Right lung (tissue), 10 donors: ENCODE measurements at places on chromosomes 6 and 20. TPM values are rescaled to one million over a fixed set of nuclear protein-coding genes. Genes with fewer than 3 reads are reported as not detected.
A peak's percentile ranks its signal among the peaks of the same experiment; 100 is the strongest.

The PSMB1 gene
- polyA plus RNA-seq: 175 TPM

The TMC2 gene
- 0.17 TPM for polyA plus RNA-seq

The TNFRSF21 gene
- polyA plus RNA-seq: 13.3 TPM

The EYS gene
- 0.72 TPM for polyA plus RNA-seq

The TSPO2 gene
- 0.77 TPM for polyA plus RNA-seq

The NR2E1 gene
- 0.07 TPM for polyA plus RNA-seq

The RIMS1 gene
- polyA plus RNA-seq: 0.59 TPM

The SDCBP2 gene
- polyA plus RNA-seq: 3.2 TPM

The SLPI gene
- 4.4 TPM for polyA plus RNA-seq

The EDN3 gene
- 28.8 TPM for polyA plus RNA-seq

GRCh38 chr6:168089186-168090063 lies 10.4 kb upstream of the FRMD1 start:
- no peak for DNase-seq

GRCh38 chr6:137659871-137660270 lies 165.7 kb upstream of the OLIG3 start:
- DNase-seq: no peak

- DNase-seq: no peak
Measured at GRCh38 chr20:24535941-24536730, 66.7 kb downstream of the SYNDIG1 start.

DNA sequence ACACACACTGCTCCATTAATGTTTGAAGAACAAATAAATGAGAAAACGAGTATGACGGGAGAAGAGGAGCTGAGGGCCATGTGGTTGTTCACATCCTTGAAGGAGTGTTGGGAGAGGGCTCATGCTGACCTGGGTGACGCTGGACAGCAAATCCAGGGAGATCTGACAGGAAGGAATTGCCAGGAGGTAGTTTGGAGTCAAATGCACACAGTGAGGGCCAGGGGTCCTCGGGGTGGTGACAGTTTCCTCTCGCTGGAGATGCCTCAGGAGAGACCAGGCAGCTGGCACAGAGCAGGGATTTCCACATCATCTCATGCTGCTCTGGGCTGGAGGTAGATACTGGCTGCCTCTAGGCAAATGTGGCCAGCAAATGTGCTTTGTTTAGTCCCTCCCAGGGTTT lies 2.0 kb upstream of the TMEM181 start:
- no peak for DNase-seq

DNA sequence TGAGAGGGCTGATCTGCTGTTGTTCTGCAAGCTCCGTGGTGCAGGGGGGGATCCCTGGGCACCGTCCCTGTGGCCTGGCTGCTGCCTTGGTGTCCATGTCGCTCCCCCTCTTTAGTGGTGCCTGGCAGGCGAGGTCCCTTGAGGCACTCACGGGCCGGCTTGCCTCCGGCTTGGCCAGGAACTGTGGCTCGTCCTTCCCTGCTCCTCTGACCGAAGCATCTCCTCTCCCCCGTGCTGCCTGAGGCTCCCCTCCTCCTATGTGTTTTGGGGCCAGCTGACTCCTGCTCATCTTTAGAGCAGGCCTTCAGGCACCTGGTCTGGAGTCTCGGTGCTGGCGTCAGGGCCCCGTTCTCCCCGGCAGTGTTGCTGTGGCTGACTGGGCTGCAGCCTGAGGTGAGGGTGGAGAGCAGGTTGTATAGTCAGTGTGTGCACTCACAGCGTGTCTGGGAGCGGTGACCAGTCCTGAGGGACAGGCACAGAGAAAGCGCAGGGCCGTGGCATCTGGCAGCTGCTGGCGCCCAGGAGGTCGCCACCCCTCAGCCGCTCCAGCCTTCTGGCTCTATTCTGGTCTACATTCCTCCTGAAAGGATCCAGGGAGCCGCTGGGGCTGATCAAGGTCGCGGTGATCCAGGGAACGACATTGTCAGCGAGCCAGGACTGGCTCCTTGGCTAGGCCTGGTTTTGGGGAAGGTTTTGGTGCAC lies 43.7 kb downstream of the PYGB start:
- no peak for DNase-seq

GRCh38 chr20:21225215-21225947 lies 77.8 kb upstream of the XRN2 start:
- no peak for DNase-seq

- DNase-seq: no peak
Measured at GRCh38 chr20:62778058-62778457, 18.2 kb upstream of the MRGBP start.

- DNase-seq: no peak
Measured at GRCh38 chr6:36769676-36770499, 69.4 kb downstream of the CPNE5 start.

DNA sequence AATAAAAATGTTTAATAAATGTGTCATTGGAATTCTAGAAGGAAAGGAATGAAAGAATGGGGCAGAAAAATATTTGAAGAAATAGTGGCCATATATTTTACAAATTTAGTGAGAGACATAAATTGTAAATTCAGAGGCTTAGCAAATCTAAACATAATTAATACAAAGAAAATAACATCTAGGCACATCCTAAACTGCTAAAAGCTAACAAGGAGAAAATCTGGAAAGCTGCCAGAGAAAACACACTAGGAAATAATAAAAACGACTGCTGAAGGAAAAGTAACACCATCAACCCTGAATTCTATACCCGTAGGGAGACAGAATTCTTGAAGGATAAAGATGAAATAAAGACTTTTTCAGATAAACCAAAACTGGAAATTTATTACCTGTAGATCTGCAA lies 23.8 kb downstream of the CYB5R4 start:
- DNase-seq: no peak

DNA sequence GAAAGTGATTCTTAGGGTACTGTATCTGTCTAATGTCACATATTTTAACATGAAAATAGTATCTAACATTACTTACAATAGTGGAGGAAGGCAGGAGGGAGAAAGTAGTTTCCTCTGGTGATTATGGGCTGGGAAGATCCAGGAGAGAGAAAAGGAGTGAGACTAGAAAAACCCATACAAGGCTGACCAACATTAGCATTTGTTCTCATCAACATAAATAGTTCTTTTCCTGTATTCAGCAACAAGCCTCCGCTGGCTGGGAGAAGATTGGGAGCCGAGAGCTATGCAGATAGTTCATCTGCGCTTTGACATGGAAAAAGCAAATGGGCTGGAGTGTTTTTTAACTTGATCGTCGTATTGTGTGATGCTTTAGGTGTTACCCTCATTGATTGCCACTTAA lies 239.4 kb downstream of the PHACTR1 start:
- DNase-seq: no peak

DNA sequence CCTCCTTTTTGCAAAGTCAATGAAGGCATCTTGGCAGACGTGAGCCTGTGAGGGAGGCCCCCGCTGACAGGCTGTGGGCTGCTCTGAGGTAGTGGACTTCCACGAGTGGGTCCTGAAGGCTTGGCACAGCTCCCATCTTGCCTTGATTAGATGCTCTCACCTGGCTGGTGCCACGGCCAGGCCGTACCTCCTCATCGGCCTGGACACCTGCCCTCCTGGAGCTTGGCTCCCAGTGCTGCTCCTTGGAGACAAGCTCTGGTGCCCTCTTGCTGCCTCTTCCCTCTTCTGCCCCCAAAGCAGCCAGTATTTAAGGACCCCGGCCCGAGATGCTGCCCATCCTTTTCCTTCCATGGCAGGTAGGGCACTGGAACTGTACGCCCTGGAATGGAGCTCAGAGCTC lies 93.5 kb downstream of the ERMARD start:
- DNase-seq: no peak

GRCh38 chr6:71222671-71223070 lies 65.9 kb upstream of the OGFRL1 start:
- DNase-seq: no peak

DNA sequence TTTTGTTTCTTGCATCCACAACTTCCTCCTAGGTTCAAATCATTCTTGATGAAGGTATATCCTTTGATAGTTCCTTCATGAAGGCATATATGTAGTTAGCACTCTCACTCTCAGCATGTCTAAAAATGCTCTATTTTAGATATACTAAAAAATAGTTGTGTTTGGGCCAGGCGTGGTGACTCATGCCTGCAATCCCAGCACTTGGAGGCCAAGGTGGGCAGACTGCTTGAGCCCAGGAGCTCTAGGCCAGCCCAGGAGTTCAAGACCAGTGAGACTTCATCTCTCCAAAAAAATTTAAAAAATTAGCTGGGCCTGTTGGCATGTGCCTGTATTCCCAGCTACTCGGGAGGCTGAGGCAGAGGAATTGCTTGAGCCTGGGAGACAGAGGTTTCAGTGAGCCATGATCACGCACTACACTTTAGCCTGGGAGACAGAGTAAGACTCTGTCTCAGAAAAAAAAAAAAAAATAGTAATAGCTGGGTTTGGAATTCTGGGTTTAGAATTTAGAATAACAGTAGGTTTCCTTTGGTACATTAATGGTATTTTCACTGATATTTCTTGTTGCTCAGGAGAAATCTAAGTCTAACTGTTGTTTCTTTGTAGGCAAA lies 7.0 kb downstream of the SERAC1 start:
- DNase-seq: no peak

DNA sequence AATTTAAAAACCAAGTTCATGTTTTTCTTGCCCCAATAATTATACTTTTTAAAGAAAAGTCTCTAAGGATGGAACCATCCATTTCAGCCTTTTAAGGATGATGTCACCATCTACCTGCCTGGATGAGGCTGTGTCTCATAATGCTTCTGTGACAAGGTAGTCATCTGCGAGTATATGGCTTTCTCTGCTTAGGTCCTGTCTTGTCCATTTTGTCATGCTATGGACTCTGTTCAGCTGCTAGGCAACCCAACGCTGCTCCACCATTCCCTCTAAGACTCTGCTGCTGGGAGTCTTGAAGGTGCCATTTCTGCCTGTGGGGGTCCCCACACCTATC lies 459.8 kb upstream of the RUNX2 start:
- DNase-seq: no peak

DNA sequence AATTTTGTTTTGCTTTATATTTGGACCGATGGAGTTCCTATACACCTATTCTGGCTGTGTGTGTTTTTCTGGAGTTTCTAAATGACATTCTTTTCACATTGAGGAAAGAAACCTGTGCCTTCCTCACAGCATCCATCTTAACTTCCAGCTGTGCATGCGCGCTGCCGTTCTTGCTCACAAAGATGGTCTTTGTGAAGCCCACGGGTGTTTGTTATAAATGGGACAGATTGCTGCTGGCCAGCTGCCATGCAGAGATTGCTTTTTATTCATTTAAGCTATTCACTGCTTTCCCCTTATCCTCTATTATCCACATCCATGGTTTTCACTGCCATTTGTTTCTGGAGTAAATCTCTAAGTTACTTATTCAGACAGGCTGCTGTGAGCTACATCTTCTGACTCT lies 54.2 kb downstream of the SYNDIG1 start:
- DNase-seq: no peak

- DNase-seq: peak; percentile 5
Measured at GRCh38 chr6:155832596-155832995, 377.0 kb upstream of the NOX3 start.

DNA sequence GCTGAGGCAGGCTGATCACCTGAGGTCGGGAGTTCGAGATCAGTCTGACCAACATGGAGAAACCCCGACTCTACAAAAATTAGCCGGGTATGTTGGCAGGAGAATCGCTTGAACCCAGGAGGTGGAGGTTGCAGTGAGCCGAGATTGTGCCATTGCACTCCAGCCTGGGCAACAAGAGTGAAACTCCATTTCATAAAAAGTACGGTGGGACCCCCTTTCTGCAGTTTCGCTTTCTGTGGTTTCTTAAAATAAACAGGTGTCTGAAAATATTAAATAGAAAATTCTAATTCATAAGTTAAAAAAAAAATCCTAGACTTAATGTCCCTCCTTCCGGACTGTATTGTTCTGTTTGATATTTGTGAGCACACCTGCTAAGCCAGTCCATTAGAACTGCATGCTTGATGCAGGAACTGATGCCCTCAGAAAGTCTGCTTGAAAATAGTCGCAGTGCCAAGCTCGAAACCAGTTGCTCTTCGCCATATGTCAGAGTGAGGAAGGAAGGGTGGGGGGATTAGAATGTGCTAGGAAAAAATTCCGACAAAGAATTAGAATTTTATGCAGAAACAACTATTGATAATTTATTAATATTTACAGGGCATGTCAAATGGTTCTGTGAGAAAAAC lies 85.9 kb downstream of the JARID2 start:
- DNase-seq: no peak

DNA sequence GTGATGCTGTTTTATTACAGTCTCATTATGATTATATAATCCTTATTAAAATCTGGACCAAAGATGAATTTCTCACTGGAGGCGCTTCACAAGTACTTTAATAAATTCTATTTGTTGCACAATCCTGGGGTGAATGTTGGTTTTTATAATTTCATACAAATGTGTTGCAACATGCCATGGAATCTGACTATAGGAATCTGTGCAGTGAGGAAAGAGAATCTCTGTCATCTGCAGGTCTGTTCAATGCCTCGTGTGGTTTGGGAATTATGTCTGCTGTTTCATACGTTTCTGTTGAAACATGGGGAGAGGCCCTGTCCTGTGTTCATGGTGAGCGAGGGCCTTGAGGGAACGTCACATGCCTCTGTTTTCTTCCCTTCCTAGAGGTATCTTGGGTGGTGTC lies 277.3 kb downstream of the CDH4 start:
- no peak for DNase-seq

- DNase-seq: no peak
Measured at GRCh38 chr6:19299129-19299528, 538.0 kb upstream of the ID4 start.

DNA sequence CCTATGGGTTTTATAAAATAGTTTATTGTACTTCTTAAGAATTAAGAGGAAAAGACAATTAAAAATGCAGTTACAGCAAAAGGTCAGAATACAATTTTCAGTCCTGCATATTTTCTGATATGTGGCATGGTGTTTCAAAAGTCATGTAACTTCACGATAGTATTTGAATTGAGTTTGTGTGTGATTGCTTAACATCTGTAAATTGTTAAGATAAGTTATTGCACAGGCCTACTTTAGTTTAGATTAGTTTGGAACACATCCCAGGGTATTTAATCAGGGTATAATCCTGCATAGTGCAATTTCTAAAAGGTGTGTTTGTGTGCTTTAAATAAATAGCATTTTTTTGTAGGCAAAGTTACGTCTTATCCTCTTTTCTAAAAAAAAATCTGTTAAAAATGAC lies 289.6 kb downstream of the RIMS1 start:
- no peak for DNase-seq

GRCh38 chr20:49136817-49137571 lies 51.1 kb downstream of the STAU1 start:
- DNase-seq: no peak

- no peak for DNase-seq
Measured at GRCh38 chr6:38955861-38956260, 92.7 kb upstream of the GLP1R start.

DNA sequence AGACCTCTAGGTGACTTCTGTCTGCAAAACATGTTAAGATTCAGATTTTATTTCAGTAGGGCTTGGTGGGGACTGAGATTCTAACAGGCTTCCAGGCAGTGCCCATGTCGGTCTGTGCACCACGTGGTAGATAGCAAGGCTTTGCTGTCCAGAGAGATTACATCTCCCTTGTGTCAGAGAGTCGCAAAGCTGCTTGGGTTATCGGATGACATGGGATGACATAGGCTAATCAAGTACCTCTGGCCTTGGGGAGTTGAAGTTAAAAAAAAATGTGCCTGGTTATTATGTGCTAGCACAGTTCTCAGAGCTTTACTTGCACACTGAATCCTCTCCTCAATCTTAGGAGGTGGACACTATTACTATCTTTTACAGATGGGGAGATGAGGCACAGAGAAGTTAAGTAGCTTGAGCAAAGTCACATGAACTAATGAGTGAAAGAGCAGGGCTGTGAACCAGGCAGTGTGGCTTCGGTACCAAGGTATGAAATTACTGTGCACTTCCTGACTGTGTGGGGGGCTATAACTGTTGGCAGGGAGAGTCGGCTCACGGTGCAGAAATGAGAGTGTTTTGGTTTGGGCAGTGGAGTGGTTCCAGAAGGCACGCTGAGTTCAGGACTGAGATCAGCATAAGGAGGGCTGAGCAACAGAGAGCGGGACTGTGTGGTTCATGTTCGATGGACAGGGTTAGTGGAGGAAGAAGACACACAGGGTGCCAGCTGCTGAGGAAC lies 41.1 kb downstream of the FARS2 start:
- DNase-seq: no peak
